NCI-H1105 (cell line): ENCODE measurements at places on chromosomes 6 and 20.

GRCh38 chr6:87993356-87993755, 54.3 kb upstream of the SPACA1 start:
- DNase-seq: no peak

GRCh38 chr20:50149481-50150254, 3.9 kb downstream of the PEDS1 start:
- no peak for DNase-seq

DNA sequence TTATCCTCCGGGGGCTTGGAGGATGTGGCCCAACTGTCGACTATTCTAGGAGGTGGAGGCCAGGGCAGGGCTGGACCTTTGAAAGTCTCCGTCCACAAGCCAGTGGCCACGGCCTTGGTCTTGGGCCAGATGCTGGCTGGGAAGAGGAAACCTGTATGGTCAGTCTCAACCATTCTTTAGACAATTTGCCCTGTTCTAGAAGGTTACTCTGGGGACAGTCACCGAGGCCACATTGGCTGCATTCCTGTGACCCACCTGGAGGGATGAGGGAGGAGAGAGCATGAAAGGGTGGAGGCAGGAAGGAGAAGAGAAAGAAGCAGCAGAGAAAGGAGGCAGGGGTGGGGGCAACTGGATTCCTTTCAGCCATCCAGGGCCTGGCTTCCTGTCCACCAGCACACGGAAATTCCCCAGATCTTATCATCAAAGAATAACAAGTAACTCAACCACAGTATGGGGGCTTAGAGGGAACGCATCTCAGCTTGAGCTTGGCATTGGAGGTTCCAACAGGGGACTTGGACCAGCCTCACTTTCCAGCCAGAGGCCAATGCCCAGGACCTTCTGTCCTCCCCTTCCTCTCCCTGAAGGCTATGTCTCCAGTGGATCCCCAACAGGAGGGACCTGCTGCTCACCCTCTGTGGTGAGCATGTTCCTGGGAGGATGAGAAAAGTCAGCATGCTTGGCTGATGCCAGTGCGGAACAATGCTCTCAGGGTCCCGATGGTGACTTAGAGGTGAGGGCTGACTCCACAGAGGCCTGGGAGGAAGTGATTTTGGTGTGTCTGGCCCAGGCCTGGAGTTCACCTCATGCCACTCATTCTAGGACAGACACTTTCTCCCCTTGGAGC, 30.4 kb downstream of the TGM2 start:
- DNase-seq: no peak

GRCh38 chr6:1641343-1641885, 31.7 kb downstream of the FOXC1 start:
- DNase-seq: no peak

- DNase-seq: no peak
These were observed 55.9 kb downstream of the ATXN1 start for GRCh38 chr6:16705081-16705993.

DNA sequence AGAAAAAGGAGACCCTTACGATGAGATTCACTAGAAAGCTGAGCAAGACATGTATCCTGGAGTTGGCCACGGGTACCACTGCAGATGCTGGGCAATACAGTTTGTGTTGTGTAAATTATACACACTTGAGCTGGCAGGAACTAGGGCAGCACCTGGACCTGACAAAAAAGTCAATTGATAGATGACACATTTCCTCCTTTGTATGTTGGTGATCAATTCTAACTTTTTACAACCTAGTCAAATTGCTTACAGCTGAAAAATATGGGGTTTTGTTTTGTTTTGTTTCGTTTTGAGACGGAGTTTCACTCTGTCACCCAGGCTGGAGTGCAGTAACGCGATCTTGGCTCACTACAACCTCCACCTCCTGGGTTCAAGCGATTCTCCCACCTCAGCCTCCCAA, 108.9 kb downstream of the UST start:
- no peak for DNase-seq

DNA sequence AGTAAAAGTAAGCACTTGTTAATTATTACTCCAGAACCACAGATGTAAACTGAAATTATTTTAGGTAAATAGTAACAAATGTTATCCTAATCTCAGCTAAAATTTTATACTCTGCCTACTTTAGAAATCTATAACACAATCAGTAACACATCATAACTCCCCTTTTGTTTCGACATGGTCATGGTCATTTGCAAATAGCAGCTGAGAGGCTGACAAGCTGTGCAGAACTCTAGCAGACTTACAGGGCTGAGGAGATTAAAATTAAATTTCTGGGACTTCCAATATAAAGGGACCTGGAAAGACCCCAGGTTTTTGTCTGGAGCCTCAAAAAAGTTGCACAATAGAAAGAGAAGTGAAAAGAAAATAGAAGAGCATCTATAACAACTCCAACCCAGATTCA, 88.8 kb downstream of the PRL start:
- DNase-seq: no peak

DNA sequence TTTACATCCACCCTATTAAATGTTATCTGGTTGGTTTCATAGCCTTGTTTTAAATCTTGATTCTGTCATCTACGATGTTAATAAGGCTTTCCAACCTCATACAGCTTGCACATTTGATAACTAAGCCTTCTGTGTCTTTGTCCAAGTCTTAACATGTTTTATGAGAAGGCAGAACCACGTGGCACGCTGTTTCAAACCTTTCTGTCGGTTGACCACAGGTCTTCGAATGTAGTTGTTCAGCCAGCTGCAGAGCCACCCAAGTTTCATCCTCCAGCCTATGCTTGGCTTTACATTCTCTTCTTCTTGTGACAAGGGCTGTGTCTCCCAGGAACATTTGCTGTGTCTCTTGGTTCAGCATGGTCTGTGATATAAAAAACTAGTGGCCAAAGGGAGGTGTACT, 15.7 kb upstream of the SGK2 start:
- DNase-seq: no peak
